ENCODE measurements at places on chromosomes 3 and 15.

DNA sequence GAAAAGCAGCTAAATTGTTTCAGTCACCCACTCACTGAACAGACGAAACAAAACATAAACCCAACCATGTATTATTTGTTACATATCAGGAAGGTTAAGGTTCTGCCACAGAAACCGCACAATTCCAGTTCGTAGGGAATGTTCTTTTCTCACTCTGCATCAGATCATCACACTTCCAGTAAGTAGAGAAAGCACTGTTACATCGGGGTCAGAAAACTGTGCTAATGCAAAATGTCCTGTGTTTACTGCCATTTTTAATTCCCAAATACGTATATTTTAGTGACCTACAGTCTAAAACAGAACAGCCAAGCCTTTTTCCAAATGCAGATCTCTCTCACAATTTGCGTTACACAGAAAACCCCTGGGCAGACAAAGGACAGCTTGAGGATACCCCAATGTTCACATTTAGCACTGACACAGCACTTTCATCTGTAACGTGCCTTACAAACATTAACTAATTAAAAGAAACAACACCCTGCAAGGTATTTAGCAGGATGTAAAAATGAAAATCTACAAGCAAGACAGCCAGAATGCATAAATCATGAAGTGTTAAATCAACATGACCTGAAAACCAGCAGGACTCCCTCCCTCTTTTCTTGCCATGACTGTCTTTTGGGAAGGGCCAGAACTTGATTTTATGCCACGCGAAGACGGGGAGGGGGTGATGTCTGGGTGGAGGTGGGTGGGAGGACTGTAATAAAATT lies 34.8 kb upstream of the SKIL start:
- DNase-seq = peak; percentile 84

DNA sequence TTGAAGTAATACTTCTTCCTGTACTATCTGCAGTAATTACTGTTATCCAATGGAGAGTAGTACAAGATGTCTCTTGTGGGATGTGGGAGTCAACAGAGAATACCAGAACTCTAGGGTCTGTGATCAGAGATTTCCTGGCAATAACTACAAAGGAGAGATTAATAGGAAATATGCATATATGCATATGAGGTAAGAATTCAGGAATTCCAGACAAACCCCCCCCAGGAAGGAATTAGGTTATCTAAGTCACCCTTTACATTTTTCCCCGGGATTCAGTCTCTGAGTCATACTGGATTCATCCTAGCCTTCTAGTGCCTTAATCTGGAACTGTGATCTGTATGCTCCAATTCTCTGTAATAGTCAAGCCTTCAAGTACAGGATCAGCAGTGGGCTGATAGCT lies 49.4 kb downstream of the GTF2E1 start:
- peak; percentile 13 for DNase-seq

GRCh38 chr3:116905334-116905733 lies 195.8 kb downstream of the TUSC7 start:
- no peak for DNase-seq

DNA sequence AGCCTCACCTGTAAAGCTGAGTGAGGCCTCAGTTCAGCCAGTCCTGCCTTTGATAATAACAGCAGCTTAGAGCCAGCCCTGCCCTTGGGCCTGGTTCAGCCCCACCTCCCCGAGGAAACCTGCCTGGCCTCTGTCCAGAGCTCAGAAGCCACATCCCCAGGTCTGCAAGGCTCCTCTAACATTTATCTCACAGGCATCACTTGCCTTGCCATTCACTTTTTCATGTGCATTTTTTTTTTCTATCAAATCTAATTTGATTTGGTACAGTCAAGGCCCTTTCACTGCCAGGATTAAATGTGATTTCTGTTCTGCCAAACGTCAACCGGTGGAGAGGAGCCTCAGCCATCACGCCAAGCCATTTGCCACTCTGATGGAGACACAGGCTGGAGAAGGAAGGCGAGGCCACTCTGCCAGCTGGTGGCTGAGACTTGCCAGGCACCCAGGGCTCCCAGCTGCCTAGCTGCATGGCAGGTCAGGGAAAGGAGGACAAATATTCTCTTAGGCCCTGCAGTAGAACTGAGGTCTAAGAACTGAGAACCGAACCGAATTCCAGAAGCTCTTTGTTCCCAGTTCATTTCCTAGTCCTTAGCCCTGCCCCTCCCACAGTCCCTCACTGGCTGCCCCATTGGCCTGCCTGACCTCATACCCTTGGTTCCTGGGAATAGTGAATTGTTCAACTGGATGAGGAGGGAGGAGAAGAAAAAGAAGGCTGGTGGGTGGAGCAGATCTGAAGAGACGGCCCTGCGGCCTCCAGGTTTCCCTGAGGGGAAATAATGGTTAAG lies 76.4 kb downstream of the SPSB4 start:
- DNase-seq = no peak

GRCh38 chr3:136177876-136178275 lies 18.3 kb downstream of the MSL2 start:
- DNase-seq = no peak

- DNase-seq = no peak
Measured at GRCh38 chr15:41999290-42000285, 21.3 kb downstream of the PLA2G4E start.

DNA sequence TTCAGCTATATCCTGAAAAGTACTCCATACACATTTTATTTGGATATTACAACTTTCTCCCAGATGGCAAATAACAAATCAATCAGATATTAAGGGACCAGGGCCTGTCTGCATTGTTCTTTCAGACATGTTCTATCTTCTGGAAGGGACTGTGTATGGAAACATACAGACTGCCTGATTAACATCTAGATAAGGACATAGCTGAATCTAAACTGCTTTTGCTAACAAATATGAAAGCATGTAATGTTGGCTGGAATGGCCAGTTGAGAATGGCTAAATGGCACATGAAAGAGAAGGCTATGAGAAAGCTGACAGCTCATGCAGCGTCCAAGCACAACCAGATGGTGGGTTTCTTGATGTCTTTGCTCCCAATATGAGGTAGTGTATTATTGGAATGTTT lies 149.4 kb downstream of the CFAP20DC start:
- no peak for DNase-seq
